HuH-7.5 (cell line): ENCODE measurements at places on chromosomes 1 and 21.

DNA sequence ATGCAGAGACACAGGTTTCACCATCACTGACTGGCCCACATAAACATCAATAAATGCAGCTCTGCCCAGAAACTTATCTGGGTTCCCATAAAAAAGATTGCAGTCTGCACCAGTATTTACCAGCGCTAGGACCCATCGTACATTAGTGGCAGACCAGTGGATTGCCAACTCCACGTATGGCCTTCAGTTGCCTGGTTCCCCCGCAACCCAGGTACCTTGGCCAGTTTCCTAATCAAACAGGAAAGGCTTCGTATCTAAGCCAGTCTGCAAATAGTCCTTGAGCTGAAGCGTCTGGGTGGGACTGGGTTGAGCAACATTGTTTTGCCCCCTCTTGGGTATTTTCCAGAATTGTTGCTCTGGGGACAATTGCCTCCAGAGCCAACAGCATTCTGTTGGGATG, 1639.3 kb downstream of the MRPL39 start:
- no peak for DNase-seq

- no peak for DNase-seq
Measured at GRCh38 chr1:44524655-44525500, 119.8 kb downstream of the RNF220 start.

DNA sequence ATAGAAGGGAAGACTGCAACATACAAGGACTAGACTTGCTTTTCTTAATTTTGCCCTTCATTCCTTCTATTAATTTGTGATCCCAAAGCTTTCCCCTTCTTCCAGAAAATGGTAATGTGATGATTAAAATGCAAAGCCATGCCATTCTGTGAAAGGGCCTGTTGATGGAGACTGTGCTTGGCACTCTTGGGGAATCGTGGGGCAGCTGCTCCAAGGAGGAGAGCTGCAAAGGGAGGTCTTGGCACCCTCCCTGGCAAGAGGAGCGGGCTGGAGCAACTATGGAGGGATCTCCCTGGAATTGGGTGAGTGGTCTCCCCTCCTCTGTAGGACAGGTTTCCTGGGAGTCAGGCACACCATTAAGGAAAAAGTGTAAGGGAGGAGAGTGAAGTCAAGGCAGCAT, 16.6 kb downstream of the CACNA1S start:
- DNase-seq = no peak

DNA sequence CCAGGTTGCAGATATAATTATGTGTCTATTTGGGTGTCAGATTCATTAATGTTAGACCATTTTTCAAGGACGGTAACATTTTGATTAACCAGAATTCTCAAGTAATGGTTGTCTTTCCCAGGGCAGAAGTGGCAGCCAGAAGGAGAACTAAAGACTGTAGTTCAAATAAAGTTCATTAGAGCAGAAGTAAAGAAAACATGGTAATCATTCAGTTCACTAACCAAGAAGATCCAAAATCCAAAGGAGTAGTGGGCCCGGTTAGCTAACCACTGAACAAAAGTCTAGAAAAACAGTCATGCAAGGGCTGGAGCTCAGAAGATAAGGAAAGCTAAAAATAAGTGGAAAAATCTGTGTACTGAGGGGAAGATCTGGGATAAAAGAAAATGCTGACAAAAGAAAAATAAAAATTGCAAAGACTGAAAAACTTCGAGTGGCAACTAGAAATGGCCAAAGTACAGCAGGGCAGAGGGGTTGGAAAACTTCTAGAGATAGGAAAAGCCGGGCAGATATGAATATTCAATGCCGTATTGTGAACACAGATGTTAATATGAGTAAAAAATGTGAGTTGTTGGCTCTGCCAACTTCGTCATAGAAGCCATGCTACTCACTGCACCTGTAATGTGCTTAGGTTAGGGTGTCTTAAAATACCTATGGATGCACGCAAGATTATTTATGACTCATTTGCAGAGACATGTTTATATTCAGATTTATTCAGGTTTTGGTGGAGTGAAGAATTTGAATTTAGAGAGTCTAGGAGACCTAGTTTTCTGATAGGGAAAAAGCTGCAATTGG, 925.9 kb downstream of the LTN1 start:
- DNase-seq = no peak

DNA sequence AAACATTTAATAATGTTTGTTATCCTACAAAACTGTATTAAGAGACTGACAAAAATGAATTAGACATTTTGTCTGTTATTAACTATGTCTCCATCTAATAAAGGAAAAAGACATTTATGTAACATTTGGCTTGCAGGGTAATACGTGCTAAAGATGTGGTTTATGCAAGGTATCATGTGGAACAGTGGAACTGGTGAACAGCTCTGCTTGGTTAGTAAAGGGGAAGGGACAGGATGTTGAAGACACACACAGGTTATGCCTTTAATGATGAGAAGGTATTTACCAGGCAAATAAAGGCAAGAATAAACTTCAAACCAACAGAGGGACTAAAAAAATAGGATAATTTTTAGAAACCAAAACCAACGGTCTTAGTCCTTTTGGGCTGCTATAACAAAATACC, 93.1 kb downstream of the UCHL5 start:
- DNase-seq = no peak

- no peak for DNase-seq
Measured at GRCh38 chr1:202228484-202229122, 35.0 kb downstream of the LGR6 start.

- no peak for DNase-seq
Measured at GRCh38 chr1:108154314-108154713, 45.8 kb downstream of the SLC25A24 start.

GRCh38 chr1:8409106-8409505, 91.2 kb downstream of the SLC45A1 start:
- no peak for DNase-seq

- DNase-seq = no peak
Measured at GRCh38 chr1:208167261-208167869, 76.8 kb downstream of the PLXNA2 start.

DNA sequence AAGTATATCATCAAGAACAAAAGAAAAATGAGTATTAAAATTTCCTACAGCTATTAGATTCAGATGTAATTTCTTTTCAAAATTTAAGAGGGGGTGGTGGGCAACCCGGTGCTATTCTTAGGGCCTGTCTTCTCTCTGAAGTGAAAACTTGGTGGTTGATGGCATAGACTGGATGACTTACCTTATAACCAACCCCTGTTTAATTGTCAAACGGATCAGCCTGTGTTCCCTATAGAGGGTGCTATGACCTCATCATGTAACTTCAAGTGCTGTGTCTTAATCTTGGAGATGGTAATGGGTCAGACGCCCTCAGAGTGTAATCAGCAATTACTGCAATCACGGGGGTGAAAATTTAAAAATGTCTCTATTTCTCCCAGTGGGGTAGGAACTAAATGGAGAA, 176.2 kb downstream of the PCP4 start:
- no peak for DNase-seq

DNA sequence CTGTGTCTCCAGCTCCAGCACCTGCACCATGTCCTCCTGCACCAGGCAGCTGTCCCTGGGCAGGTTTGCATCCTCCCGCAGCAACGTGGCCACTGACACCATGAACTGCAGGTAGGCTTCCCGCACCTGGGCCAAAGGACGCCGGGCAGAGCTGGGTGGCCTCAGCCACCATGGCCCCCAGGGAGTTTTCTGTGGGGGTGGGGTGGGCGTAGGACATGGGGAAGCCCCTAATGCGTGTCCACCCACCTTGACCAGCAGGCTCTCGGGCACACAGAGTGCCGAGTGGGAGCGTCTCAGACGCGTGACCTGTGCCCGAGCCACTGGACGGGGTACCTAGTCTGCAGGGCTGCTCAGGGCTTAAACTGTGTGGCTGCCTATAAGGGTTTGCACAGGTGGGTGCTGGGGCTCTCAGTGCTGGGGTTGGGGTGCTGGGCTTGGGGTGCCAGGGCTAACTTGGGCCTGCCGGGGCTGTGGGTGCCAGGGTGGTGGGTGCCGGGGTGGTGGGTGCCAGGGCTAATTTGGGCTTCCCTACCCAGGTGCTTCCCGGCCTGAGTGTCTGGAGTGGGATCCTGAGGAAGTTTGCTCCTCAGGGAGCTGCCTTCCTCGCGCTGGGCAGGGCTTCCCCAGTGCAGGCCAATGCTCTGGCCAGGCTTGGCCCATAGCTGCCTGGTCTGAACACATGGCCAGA, 17.7 kb downstream of the PRXL2B start:
- no peak for DNase-seq

- no peak for DNase-seq
Measured at GRCh38 chr1:151944857-151945575, 35.7 kb upstream of the THEM4 start.

GRCh38 chr1:99643021-99643779, 2.7 kb upstream of the PALMD start:
- DNase-seq = no peak

GRCh38 chr1:89790592-89790991, 30.2 kb upstream of the LRRC8D start:
- DNase-seq = no peak

- DNase-seq = no peak
Measured at GRCh38 chr1:36436821-36437220, 13.4 kb downstream of the OSCP1 start.

DNA sequence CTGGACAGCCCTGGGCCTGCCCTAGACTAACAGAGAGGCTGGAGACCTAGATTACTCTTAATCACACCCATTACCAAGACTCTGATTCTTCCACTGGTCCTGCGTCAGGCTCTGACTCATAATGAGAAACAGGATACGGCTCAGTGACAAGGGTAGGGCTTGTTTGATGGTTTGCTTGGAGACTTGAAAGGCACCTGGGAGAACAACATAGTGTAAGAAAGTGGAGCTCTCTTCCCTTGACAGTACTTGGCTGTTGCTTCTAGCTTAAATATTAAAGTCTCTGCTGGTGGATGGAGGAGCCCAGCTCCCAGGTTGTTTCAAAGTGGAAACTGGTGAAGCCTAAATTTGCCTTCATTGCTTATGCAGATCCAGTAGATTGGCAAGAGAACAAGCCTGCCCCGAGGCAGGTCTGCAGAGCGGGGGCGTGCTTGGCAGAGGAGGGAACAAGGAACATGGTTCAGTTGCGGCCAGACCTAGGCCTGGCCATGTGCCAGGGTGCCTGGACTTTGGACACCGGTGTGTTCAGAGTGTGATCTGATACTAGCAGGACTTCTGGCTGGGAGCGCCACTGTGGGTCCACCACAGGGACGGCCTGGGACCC, 480.6 kb downstream of the CAMTA1 start:
- DNase-seq = peak; percentile 40

DNA sequence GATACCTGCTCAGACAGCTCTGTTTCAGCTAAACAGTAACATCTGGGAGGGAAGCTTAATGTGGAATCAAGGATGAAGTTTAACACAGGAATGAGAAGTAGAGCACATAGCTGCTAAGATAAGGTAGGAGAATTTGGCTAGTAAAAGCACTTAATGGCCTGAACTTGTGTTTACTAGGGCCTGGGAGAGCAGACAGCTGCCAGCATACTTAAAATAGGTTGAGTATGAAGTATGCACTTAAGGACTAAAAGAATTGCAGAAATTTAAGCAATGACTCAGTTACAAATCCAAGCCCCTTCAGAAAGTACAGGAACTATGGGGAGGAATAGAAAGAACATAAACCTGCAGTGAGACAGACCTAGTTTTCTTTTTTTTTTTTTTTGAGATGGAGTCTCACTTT, 53.0 kb downstream of the BACH1 start:
- DNase-seq = no peak

DNA sequence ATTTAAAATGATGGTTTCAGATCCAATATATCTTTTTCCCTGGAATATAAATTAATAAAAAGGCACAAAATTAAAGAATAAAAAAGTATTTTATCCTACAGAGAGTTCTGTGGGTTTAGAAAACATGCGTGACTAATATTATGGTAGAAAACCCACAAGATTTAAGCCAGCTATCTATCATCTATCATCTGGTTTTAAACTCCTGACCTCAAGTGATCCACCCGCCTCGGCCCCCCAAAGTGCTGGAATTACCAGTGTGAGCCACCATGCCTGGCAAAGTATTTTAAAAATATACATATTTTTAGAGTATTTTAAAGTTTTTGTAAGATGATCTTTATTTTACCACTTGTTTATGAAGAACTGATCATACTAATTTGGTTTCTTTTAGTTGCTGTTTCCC, 79.5 kb downstream of the NRIP1 start:
- DNase-seq = no peak

DNA sequence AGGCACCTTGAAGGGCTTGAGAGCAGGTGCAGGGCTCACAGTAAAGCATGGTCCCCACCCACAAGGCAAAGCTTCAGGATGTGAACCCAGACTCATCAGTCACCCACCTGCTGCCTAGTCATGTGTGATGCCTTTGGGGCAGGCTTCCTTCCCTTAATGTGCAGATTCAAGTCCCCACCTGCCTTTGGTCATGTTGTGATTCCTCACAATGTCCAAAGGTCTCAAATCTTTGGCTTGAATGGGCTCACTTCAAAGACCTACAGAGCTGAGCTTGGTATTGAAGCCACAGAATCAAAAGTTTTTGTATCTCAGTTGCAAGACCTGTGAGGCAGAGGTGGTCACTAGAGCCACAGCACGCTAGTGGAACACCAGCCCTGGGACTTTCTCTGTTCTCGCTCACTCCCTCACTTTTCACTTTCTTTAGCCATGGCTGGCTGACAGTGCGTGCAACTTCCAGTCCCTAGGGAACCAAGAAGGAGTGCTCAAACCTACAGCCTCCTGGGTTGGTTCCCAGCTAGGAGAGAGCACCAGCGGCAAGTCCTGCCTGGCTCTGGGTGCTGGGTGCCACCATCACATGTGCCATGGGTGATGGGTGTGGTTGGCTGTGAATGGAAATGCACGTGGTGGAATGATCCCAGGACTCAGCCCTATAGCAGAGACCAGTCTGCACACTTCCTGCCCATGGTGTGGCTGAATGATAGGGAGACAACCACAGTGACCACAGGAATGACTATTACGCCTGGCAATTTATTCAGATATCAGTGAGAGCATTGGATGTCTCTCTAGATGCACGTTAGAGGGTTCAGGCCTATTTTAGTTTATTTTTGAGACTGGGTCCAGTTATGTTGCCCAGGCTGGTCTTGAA, 26.4 kb upstream of the CLIC6 start:
- DNase-seq = no peak

DNA sequence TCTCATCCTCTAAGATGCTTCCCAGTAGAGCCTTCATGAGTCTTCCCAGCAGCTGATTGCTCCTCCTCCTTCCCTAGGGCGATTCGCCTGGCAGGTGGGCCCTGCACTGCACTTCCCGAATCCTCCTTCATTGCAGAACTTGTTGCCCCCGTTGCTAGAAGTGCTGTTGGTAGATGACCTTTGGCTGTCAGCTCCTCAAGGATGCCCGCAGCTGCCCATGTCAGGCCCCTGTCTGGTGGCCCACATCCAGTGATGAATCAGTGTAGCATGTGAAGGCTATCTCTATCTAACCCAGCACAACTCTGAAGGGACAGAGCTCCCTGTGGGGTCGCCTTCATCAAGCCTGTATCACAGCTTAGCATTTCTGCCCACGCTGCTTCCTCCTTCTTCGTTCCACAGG, 52.1 kb upstream of the F3 start:
- DNase-seq = no peak
